ENCODE measurements at places on chromosomes 13 and 19.
A peak's percentile ranks its signal among the peaks of the same experiment; 100 is the strongest.

DNA sequence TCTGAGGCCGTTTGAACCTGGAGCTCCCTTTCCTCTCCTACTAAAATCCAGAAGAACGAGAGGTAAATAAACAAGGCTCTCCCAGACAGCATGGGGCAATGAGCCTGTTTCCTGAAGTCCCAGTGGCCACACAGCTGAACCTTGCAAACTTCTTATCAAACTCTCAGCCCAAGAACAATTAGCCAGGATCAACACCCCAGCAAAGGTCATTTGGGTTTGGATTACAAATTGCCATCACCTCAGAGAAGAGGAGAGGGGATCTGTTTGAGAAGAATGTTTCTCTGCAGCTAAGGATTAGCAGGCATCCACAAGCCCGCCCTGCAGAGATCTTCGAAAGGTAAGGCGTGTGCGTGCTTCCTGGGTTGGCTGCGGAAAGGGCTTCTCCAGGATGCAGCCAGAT is 201.9 kb upstream of the SOX1 start:
- no peak for DNase-seq

DNA sequence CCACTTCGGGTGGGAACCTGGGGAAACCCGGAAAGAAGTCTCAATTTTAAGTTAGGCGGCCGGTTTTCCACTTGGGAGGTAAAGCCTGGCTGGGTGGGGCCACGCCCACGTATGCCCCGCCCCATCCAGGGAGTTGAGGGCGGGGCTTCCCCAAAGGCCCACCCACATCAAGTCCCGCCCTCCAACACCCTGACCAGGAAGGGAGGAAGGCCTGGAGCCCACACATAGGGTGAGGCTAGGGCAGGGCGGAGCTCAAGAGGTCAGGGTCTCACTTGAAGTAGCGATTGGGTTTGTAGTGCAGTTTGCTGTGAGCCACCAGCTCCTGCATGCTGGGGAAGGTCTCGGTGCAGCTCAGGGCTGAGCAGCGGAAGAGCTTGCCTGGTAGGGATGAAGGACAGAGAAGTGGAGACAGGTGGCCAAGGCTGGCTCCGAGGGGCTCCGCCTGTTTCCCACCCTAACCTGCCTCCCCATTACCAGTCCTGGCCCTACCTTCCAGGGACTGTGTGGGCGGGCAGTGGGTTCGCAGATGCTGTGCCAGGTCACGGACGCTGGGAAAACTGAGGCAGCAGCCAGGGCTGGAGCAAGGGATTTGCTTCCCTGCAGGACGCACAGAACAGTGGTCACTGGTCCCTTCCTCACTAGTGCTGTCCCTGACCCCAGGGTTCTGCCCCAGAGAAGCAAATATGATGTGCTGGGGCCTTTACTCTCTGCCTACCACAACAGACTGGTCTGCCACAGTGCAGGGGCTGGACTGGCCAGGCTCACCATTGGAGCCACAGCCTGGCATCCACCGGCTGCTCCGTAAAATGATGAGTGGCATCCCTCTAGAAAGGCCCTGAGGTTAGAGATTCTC is 1.6 kb downstream of the ZNF414 start:
- no peak for DNase-seq

GRCh38 chr13:109817591-109818535 is 31.5 kb upstream of the IRS2 start:
- no peak for DNase-seq

GRCh38 chr19:45160870-45161737 is at the start of gene NKPD1:
Gene NKPD1, minus strand, starts transcription at chr19:45160982. Its CDS starts 832 bp downstream, at chr19:45160150.
- DNase-seq = no peak

DNA sequence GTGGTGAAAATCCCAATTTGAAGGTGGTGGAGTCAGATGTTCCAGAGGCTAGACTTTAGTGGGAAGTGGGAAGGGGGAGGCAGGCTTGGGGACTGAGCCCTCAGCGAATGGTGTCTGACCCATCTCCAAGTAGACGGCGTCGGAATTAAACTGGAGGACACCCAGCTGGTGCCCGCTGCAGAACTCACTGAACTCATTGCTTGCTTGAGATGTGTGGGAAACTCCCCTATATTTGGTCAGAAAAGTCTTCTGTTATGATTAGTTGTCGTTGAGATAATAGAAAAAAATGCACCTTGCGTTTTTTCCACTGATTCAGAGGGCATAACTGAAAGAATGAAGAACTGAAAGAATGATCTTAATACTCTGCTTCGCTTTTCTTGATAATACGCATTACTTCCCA is 871 bp upstream of the ZNF583 start:
- DNase-seq = no peak

- peak; percentile 91 for DNase-seq
Measured at GRCh38 chr19:55605637-55606470, at the start of gene ZNF865. Gene ZNF865, plus strand, starts transcription at chr19:55605647. Its CDS starts 7,972 bp downstream, at chr19:55613619.

GRCh38 chr19:39160889-39161672 is 35.5 kb downstream of the PAK4 start:
- no peak for DNase-seq

- peak; percentile 96 for DNase-seq
Measured at GRCh38 chr19:48487948-48488347, 18.8 kb downstream of the CYTH2 start.

DNA sequence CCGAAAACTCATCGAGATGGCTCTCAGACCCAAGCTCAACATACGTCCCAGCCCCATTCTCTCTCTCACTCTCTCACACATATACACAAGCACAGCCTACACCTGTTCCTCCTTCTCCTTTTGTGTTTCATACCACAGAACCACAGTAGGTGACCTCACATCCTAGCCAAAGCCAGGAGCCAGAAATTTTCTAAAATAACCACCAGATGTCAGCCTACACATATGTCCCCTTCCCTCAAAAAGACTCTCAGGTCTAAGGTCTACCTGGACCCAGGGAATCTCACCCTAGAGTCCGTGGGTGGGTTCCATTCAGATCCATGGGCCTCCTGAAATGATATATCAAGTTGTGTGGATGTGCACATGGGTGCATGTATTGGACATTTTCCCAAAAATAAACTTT is 104.2 kb upstream of the IPO5 start:
- DNase-seq = peak; percentile 14

DNA sequence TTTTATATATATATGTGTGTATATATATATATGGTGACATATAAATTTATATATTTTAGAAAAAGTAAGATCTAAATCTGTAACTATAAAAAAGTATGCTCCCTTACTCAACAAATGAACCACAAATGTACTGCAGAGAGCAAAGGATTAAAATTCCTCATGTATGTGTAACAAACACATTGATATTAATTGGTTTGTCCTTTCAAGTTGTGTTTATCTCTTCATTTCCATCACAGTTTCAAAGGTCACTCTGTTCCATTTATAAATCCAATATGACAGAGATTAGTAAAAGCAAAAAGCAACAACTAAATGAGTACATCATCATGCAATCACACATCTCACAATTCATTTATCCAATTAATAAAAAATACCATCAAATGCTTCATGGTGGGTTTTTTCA is 247.9 kb downstream of the DACH1 start:
- DNase-seq = no peak

DNA sequence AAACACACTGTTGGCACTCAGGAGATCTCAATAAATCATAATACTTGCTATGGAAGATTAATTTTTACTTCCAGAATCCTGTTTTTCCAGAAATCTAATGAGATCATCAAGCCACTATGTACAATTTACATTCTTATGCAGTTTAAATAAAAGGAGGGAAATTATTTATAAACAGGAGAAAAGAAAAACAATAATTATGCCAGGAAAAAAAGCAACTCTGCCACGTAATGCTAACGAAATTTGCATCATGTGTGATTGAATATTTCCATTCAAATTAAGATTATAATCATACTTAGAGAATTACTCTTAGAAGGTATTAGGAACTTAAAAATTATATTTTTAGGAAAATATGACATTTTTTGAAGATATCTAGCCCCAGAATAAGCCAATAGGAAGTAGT is 13.0 kb downstream of the FAM124A start:
- DNase-seq = no peak

GRCh38 chr19:2428756-2429711 is 1.6 kb upstream of the TIMM13 start:
- no peak for DNase-seq

GRCh38 chr13:29540799-29541198 is 54.7 kb downstream of the SLC7A1 start:
- no peak for DNase-seq

- no peak for DNase-seq
Measured at GRCh38 chr13:67117010-67117550, 113.1 kb downstream of the PCDH9 start.

DNA sequence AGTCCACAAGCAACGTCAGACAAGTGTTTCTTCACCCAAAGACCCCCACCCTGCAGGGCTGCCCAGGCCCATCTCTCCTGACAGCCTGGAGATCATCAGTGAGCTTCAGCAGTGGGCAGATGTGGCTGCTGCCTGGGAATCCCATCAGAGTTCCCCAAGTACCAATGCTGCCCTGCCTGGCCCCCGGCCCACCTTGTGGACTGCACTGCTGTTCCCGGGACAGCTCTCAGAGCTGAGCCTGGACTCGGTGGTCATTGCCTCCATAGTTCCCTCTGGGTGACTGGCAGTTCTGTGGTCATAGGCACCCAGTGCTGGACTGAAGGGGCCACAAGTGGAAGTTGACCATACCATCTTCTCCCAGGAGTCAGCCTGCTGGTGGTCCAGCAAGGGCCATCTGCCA is 24.5 kb upstream of the ZNF492 start:
- DNase-seq = no peak

GRCh38 chr13:105641121-105641520 is 894.3 kb downstream of the EFNB2 start:
- DNase-seq = no peak

- DNase-seq = peak; percentile 48
Measured at GRCh38 chr19:679418-680286, 3.5 kb downstream of the FSTL3 start.

- no peak for DNase-seq
Measured at GRCh38 chr19:23772675-23773063, 14.0 kb upstream of the ZNF681 start.

GRCh38 chr13:29498426-29499040 is 97.0 kb downstream of the SLC7A1 start:
- no peak for DNase-seq

- no peak for DNase-seq
Measured at GRCh38 chr19:3537101-3537437, 1.9 kb upstream of the TEKTIP1 start.

- no peak for DNase-seq
Measured at GRCh38 chr19:898663-899062, 5.4 kb downstream of the RNU6-9 start.

DNA sequence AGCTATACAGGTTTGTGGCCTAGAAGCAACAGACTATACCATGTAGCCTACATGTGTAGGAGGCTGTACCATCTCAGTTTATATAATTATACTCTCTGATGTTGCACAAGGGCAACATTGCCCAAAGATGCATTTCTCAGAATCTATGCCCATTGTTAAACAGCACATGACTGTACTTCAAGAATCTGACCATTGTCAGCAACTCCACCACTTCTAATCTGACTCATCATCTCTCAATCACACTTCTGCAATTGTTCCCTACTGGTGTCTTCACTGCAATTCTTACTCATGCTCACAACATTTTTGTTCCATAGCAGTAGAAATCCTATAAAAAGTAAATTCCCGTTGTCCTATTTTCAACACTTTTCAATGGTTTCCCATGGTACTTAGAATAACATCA is 63.9 kb upstream of the ATXN8OS start:
- DNase-seq = no peak

DNA sequence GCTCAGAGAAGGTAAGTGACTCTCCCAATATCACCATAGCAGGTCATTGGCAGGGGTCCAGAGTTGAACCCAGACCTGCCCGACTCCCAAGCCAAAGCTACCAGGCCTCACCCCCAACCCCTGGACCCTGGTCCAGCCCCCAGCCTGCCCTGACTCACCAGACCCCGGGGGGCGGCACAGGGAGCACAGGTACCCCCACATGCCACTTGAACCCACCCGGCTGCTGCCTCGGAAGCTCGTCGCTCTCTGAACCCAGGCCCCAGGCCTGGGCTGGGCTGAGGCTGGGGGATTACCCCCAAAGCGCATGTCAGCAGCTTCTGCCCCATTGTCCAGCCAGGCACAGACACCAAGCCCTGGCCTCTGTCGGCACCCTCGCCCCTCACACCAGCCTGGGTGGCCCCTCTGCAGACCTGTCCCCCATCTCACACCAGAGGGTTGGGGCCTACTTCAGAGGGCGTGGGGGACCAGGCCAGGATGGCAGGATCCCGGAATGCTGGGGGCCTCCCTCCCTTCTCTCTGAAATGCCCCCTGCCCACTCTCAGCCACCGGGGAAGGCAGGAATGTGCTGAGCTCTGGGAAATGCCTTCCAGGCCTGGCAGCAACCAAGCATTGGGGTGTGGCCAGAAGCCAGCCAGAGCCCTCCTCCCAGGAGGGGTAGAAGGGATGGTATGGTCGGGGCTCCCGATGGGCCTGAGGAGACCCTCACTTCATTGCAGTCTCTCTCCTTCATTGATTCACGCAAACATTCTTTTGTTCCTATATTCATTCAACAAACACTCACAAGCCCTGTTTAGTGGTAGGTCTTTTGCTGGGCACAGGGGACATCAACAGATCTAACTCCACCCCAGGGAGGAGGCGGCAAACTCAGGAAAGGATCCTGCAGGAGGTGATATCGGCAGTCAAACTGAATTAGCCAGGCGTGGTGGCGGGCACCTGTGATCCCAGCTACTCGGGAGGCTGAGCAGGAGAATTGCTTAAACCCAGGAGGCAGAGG is 1.7 kb upstream of the PRX start:
- DNase-seq = no peak

GRCh38 chr19:23436318-23436717 is 41.0 kb upstream of the ZNF91 start:
- no peak for DNase-seq

- no peak for DNase-seq
Measured at GRCh38 chr19:16614941-16615340, 13.1 kb downstream of the MED26 start.

DNA sequence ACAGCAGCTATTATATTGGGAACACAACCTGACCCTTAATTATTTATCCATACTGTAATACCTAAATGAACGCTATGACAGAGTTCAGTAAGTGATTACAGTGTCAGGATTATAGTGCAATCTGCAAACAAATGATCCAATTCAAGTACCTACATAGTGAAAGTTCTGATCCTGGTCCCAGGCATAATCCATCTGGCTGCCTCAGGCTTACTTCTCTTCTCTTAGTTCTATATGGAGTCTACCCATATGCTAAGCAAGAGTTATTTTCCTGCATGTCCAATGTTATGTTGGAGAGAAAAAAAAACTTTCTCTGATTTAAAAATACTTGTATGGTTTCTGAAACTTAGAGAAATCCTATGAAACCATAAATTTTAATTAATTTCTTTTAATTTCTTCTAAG is 1487.7 kb upstream of the SLC10A2 start:
- DNase-seq = no peak

Measured in H4 (cell line).